Neural progenitor cell (in vitro differentiated cells): ENCODE measurements at places on chromosomes 7 and 10.

DNA sequence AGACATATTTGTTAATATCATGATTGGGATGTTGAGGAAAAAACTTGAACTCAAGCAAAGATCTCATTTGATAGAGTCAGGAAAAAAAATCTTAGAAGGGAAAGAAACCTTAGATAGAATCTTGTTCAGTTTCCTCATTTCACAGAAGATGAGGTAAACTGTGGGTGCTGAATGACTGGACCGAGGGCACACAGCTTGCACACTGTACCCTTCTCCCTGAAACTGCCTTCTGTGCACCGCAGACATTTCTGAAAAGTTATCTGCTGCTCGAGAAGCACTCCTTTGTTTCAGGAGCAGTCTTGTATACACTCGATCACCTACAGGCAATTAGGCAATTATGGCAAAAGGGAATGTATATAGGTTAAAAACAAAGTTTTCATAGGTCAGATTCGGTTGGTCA is 167.4 kb downstream of the SKAP2 start:
- DNase-seq = no peak

- DNase-seq = no peak
These were observed 30.5 kb downstream of the KIAA1217 start for GRCh38 chr10:24239289-24240040.

- DNase-seq = no peak
These were observed 10.4 kb downstream of the RAPGEF5 start for GRCh38 chr7:22346383-22347107.

DNA sequence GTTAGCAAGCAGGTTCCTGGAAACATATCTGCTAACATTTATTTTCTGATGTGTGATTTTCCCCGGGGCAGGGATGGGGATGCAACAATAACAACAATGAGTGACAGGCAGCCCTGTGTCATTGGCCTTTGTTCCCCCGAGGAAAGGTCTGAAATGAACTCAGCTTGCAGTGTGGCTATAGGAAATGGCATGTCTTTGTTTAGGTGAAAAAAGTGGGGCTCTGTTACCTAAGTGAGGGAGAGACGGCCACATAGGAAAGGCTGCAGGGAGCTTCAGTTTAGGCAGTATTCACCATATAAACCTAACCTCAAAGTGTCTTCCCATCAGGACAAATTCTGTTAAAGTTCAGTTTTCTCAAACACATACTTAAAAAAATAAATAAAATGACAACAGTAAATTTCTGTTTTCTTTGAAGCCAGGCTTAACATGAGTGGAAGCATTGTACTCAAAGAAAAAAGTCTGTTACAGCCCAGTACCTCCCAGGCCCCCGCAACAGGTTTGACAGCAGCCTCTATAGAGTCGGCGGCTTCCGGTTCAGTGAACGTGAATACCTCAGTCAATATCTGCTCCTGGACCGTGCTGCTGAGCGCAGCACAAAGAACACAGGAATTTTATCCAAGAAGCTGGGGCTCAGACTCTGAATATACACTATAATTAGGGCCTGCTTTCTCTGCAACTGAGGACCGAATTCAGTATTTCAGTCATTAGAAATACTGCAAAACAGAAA is 168.3 kb downstream of the GLI3 start:
- peak; percentile 94 for DNase-seq

- DNase-seq = no peak
These were observed 31.2 kb downstream of the XPNPEP1 start for GRCh38 chr10:109892117-109892516.
